ENCODE measurements at places on chromosomes 2 and 18. TPM values are rescaled to one million over a fixed set of nuclear protein-coding genes. Genes with fewer than 3 reads are reported as not detected.

- H3K27me3 ChIP-seq = no peaks in the 10 kb centered on the region
- H3K27ac ChIP-seq = no peak overlapping the region
- H3K36me3 ChIP-seq = peaks cover 31% of the 10 kb centered on the region
- no peaks in the 10 kb centered on the region for H3K4me1 ChIP-seq
Observed at GRCh38 chr2:117945296-117945695, 68.6 kb downstream of the CCDC93 start.

DNA sequence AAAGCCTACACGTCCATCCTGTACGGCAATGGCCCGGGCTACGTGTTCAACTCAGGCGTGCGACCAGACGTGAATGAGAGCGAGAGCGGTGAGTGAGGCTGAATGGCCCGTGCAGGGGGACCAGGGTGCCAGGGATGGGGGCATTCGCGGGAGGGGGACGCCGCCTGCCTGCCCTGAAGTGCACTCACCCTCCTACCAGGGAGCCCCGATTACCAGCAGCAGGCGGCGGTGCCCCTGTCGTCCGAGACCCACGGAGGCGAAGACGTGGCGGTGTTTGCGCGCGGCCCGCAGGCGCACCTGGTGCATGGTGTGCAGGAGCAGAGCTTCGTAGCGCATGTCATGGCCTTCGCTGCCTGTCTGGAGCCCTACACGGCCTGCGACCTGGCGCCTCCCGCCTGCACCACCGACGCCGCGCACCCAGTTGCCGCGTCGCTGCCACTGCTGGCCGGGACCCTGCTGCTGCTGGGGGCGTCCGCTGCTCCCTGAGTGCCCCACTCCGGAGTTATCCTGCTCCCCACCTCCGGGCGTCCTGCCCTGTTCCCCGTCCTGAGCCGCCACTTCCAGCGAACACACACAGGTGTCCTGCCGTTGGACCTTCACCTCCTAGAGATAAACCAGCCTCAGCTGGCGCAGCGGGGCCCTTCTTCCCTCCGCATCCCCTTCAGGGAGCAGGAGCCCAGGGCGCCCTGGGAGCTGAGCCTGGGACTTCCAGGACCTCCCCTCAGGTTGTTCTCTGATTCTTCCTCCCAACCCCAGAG lies 2.9 kb downstream of the ALPI start:
- no peaks in the 10 kb centered on the region for H3K36me3 ChIP-seq
- no peaks in the 10 kb centered on the region for H3K4me1 ChIP-seq
- H3K4me3 ChIP-seq = no peak overlapping the region
- no peak overlapping the region for H3K27ac ChIP-seq
- no peak for DNase-seq

DNA sequence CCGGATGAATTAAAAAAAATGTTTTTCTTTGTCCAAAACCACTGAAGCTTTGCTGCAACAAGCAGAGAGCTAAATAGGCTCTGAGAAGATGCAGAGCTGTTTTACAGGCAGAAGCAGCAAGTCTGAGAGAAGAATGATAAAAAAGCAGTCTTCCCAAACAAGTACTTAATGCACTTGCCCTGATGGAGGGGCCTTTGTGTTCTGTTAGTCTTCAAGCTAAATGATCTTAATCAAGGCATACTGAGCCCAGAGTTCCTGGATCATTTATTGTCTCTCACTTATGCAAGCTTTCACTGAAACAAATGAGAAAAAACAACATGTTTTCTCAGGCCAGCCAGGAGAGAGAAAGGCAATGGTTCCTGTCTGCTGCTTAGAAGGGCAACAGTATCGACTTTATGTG lies 152.5 kb downstream of the CLIP4 start:
- no peak overlapping the region for H3K4me3 ChIP-seq
- DNase-seq = no peak
- no peaks in the 10 kb centered on the region for H3K36me3 ChIP-seq
- no peak overlapping the region for H3K27ac ChIP-seq

CFAP65 gene
- 0.05 TPM for total RNA-seq
